ENCODE measurements at places on chromosomes 4 and X.

DNA sequence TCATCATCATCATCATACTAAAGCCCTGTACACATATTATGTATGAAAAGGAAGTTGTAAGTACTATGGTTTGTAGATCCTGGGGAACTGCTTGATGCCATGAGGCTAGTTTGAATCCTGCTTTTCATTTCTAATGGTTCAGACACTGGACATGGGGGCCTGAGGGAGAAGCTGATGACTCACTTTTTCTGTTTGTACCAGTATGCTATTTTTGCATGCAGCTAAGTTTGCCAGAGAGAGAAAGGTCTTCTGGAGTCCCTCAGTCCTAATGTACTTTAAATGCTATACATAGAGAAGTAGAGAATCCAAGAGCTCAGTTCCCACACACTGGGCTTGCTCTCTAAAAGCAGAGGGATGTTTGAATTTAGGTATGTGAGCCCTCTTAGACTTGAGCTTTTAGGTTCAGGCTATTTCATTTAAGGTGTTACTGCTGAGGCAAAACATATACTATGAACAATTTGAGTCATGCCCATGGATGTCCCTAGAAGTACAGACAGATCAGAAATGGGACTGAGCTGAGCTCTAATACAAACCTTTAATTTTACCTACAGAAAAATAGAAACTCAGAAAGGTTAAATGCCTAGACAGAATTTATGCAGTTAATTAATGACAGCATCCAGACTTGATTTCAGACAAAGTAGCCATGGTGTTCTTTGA lies 17.6 kb upstream of the HS3ST1 start:
- no peak for DNase-seq

GRCh38 chr4:21845663-21846062 lies 102.9 kb downstream of the KCNIP4 start:
- DNase-seq, result peak; percentile 30

DNA sequence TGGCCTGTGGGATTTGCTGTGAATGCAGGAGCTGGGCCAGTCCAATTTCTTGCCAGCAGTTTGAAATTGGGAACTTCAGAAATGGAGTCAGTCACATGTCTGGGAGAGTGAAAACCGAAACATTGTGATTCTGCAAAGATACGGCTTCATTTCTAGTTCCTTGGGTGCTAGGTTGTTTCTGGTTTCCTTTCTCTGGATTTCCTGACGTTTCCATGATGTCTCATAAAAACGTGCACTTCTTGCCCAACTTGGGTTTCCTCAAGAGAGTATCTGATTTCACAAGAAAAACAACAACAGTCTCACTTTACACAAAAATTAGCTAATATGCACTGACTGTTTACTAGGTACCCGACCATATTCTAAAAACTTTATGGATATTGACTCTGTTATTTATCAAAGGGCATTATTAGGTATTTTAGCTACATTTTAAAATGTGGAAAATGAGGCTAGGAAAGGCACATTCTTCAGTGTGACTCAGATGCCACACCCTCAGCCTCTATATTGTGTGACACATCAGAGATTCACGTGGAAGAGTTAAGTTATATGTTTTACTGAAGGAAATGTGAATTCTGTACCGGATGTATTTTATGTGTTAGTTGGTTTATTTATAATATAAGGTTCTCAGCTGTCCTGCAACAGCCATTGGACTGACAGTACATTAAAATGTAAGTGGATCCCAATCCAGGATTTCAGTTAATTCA lies 225.0 kb upstream of the PUDP start:
- peak; percentile 29 for DNase-seq

- DNase-seq, result no peak
These were observed 19.7 kb downstream of the SPIN3 start for GRCh38 chrX:56975611-56976010.

DNA sequence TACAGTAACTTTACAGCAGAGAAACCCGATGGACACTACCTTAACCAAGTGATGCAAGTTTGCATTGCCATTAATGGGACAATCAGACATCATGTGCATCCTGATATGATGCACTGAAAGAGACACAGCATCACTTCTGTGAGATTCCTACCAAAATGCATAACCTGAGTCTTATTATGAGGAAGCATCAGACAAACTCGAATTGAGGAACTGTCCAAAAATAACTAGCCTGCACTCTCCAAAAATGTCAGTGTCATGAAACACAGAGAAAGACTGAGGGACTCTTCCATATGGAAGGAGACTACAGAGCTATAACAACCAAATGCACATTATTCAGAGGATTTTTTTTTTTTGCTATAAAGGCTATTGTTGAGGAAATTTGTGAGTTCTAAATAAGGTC lies 66.6 kb upstream of the IQSEC2 start:
- no peak for DNase-seq

DNA sequence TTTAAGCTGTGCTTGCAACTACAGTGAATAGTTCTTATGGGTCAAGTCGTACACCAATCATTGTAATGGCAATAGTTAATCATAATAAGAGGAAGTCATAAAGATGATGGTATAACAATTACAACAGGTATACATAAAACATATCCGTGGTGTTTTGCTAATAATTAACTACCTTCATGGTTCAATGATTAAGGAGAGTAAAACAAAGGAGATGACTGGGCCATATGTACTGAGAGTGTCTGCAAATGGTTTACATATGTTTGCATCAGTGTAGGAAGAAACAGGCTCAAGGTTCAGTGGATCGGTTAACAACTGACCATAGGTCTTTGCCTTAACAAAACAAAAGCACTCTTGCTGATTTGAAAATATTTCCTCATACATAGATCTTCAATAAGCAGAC lies 253.0 kb downstream of the COX7B2 start:
- no peak for DNase-seq

DNA sequence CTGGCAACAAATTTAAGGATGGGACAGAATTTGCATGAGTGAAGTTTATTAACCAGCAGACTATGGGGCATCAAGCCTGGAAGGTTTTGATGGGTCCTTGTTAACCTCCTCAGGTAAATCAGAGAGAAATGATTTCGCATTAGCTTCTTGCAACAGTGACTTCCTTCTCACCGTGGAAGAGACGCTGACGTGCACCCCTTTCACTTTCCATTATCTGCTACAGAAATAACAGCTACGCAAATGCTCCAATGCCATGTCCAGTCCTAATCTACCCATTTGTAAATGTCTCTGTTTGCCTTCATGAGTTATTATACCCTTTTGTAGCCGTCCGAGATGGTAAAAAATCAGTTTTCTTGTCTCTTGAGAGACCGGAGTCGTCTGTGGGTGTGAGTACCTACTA lies 100.3 kb downstream of the SLC34A2 start:
- DNase-seq, result no peak

DNA sequence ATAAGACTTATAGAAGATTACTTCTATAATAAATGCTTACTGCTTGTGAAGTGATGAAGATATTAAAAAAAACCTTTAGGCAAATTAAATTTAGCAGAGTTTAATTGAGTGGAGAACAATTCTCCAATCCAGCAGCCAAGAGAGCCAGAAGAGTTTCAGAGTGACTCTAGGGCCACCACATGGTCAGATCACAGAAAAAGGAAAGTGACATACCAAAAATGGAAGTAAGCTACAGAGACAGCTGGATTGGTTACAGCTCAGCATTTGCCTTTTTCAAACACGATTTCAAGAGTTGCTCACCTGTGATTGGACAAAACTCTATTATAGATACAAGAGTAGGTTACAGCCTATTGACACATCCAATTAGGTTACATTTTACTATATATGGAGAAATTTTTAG lies 79.0 kb upstream of the TRAM1L1 start:
- no peak for DNase-seq

GRCh38 chr4:99536271-99536670 lies 25.4 kb downstream of the C4orf17 start:
- no peak for DNase-seq

DNA sequence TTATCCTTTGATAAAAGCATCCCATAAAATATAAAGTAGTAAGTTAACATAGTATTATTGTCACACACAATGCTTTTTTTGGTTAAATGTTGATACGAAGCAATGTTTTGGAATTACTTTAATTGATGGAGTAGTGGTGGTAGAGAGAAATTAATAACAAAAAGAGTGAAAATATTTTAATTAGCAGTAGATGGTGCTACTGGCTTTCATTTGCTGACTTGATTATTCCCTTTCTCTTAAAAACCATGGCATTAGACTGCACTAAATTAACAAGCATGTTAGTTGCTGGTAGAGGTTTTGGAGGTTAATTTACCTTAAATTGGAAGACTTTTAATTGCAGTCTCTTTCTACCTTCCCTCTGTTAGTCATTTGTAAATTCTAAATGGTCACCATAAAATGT lies 8.9 kb upstream of the DCK start:
- no peak for DNase-seq

DNA sequence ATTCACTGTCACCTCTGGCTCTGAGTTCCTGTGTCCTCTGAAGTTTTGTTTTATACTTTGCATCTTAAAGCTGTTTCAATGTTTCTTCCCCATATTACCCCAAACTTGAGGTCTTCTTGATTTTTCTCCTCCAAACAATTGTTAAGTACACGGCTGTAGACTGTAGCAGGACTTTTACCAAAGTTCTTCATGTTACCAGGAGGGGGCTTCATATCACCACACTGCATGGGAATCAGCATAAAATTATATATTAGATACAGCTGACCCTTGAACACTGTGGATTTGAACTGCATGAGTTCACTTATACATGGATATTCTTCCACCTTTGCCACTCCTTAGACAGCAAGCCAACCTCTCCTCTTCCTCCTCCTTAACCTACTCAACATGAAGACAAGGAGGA lies 56.6 kb downstream of the SPATA18 start:
- no peak for DNase-seq

DNA sequence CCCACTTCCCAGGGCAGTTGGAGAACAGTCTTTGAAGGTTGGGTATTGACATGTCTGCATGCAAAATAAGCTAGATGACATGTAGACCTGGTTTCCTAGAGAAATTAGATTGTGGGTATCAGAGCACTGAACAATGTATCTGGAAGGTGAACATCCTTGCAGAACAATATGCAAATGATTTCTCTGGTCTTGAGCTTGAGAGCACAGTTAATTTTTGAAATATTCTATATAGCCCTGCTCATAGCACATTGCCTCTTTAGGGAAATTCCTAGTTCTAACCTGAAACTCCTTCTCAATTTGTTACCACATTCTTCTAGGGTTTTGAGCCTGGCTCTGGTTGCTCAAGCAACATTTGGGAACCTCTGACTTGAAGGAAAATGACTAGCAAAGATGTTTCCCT lies 41.6 kb upstream of the LAS1L start:
- no peak for DNase-seq

DNA sequence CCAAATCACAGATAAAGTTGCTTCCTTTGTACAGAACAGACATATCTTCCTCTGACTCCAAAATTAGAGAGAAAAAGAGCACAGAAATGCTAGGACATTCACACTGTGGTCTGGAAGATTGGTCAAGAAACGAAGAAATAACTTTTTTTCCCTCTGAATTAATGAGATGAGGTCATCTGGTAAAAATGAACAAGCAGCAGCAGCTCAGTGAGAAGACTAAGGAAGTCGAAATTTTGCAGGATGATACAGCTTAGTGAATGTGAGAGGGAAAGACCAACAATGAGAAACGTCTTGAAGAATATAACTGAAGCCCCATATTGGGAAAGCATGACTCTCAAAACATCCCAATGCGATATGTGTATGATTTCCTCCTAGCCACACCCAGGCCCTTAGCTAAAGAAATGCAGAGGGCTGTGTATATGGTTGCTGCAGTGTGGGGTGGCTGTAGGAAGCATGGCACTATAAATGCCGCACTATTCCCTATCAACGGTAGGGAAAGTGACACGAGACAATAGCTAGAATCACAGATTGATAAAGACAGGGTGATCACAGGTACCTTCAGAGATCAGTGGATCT lies 208.6 kb downstream of the VEGFC start:
- peak; percentile 9 for DNase-seq

DNA sequence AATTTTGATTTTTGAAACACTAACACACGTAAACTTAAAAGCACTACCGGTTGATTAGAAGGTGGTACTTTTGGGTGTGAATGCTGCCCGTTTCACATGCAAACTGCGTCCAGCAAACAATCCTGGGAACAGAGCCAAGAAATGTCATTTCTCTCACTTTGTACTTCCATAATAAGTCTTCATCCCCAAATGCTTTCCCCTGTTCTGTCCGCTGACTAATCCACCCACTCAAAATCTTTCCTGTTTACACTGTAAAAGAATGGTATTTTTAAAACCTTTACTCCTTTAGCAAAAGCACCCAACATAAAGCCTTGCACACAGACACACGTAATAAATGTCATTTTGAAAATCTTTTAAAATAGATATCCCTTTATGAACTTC lies 39.1 kb upstream of the PDLIM5 start:
- DNase-seq, result peak; percentile 68

GRCh38 chr4:8310306-8310705 lies 40.8 kb downstream of the HTRA3 start:
- no peak for DNase-seq

DNA sequence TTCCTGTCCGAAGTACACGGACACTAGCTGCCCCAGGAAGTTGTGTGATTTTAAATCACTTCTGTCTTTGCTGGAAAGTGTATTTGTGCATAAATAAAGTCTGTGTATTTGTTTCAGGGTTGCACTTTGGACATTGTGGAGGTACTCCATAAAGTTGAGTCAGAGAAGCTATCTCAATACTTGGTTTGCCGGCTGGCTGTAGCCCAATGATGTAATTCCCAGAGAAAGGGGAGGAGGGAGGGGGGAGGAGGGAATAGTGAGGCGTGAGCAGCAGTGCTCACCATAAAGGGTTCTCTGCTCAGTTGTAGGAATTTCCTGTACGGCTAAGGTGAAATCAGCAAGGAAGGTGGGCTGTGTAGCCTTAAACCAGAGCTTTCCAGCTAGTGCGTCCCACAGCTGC lies 7.5 kb downstream of the APEX2 start:
- peak; percentile 59 for DNase-seq

DNA sequence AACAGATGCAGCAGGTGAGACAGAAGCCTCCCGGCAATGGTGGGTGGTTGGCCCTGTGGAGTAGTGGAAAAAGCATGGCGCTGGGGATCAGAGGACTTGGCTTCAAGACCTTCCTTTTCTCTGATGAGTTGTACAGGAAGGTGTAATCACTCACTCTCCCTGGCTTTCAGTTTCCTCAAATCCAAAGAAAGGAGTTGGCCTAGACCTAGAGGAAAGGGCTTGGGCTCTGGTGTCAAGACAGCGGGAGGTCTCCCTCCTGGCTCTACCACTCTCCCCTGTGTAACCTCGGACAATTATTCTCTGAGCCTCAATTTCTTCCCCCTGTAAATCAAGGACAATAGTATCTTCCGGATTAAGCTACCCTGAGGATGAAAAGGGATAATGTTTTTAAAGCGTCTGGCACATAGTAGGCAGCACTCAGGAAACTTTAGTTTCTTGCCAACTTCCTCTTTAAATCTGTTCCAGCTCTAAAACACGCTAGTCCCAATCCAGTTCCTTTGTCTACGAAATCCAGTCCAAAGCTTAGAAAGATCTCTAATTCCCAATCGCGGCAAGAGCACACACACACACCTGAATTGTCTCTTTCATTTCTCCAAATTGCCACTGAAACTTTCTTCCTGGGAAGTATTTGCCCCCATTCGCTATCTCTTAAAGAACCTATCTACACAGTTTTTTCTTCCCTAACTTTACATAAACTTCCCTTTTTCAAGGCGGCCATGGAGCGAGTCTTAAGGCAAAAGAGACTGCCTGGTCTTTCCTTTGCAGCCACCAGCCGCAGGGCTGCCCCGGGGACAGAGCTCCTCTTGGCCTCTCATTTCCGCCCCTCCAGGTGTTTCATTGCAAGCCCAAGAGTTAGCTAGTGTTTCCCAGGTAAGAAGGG lies 29.9 kb upstream of the GPC4 start:
- DNase-seq, result no peak

- DNase-seq, result no peak
These were observed 120.9 kb downstream of the MBNL3 start for GRCh38 chrX:132367984-132368383.

All from GM03348 (cell line).